NCI-H524 treated with DMSO at 0.1 percent for 48 hours (cell line): ENCODE measurements at places on chromosomes 11 and 22.

DNA sequence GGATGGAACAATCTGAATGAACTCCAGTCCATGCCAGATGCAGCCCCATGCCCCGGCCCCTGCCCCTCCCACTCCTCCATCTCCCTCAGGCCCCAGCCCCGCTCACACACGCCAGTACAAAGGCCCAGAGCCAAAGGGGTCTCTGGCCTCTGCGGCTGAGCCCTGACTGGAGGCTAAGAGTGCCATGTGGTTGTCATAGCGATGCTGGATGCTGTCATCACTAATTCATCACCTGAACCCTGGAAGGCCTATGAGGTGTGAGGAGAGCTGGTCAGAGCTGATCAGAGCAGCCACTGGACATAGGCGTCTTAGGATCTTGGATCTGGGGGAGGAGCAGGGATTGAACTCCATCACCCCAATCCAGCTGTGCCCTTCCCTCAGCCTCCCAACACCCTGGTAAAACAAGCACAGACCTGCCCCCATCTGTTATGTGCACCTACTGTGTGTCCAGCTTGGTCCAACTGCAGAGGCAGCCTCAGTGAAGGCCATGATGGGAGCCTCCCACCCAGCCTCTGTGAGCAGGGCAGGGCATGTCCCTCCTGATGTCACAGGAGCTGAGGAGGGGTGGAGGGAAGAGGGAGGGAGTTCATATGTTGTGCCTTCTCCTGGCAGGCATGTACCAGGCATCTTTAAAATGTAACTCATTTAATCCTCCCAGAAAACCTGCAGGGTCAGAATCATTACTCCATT, 16.7 kb downstream of the PDE2A start:
- DNase-seq = no peak

DNA sequence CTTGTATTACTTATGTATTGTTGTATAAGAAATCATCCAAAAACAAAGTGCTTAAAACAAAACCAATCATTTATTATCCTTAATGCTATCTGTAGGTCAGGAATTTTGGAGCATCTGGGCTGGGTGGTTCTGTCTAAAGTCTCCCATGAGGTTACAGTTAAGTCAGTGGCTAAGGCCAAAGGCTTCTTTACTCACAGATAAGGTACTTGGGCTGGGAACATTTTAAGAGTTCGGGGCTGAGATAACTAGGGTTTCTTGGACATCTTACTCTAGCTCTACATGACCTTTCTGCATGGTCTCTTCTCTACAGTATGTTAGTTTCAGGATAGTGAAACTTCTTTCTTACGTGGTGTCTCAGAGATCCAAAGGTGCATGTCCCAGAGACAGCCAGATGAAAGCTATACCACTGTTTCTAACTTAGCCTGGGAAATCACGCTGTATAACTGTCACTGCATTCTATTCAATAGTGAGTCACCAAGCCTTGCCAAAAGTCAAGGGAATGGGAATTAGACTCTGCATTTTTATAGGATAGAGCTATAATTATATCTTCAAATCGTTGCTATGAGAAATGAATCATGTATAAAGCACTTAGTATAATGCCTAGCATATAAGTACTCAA, 29.6 kb downstream of the SOX6 start:
- no peak for DNase-seq

DNA sequence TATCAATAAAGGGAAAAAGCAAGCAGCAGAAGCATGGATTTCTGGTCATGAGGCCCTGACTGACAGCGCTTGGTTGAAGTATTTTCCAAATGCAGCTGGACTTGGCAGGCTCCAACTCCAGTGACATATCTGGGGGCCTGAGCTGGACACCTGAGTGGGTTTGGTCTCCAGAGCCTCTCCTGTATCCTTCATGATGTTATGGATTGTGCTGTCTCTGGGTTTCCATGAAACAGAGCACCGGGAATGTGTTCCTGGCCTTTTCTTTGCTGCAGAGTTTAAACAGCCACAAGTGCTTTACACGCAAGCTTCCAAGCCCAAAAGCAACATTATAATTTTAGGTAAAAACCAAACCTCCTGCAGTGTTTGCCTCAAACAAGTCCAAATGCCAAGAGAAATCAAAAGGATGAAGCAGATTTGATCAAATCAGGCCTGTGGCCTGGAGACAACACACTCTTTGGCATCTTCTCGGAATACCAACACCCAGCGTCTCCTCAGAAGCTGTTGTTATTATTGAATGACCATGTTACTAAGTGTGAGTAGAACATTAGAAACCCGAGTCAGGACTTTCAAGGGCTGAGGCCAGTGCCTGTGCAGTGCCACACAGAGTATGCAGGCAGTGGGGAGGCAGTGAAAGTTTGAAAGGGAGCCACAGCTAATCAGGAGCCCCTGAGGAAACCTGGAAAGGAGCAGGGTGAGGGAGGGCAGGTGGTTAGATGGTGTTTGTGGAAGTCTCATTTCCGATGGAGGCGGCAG, 42.0 kb downstream of the ME3 start:
- no peak for DNase-seq

DNA sequence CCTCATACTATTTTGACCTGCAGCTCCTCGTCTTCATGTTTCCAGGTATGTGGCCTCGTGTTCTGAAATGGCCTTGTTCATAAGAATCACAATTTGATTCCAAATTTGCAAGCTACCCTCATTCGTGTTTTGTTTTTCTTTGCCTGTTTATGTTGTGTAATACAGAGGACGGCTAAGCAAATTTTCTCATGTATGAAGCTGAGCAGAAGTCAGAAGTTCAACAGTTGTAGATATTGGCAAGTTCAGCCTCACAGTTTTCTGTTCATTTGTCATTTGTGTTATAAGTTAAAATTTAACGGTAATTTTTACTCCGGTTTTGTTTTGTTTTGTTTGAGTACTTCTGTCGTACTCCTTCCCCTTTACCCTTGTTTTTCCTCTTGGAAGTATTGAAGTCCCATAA, 15.4 kb upstream of the CHEK1 start:
- no peak for DNase-seq

GRCh38 chr11:133115099-133115498, 417.2 kb downstream of the OPCML start:
- no peak for DNase-seq

GRCh38 chr22:19228179-19228578, 49.6 kb upstream of the SLC25A1 start:
- no peak for DNase-seq

- no peak for DNase-seq
These were observed 1478.4 kb downstream of the TBC1D22A start for GRCh38 chr22:48240935-48241230.

- DNase-seq = no peak
These were observed 221.2 kb downstream of the TRPC6 start for GRCh38 chr11:101362643-101363042.
